ENCODE measurements at places on chromosomes 2 and 18.

DNA sequence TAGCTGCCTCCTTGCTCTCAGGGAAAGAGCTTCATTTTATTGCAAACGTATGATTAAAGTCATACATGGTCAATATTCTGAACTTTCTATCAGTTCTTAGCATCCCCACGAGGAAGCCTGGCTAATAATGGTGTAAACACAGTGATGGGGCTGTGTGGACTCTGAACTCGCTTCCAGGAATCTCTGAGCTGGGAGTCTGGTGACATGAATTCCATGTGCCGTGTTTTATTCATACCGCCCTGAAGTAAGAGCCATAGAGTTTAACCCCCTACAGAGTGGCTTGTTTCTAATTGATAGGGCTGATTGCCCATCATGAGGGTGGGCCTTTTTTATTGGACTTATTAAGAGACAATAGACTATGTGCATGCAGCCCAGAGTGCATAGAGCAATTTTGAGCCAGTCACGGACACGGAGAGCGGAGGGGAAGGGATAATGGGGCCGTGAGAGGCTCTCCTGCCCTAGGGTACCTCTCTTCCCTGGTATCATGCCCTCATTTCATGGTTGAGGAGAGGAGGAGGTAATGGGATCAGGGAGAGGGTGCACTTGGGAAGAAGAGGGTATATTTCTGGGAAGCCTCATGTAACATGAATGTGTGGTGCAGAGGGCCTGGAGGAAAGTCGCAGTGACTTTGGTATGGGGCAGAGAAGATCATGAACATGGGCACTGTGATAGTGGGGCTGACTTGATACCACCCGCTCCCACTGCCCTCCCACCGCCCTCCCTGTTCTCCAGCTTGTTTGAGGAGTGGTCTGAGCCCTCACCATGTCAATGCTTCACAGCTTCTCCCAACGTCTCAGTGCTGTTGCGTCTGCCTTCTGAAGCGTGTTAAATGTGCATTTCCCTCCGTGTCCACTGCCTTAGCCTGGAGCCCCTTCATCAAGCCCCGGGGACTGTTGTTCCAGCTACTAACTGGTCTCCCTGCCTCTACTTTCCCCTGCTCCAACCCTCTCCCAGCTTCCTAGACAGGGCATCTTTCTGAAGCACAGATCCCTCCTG is 73.2 kb downstream of the IL1R2 start:
- DNase-seq = no peak

GRCh38 chr2:1606421-1607235 is 137.7 kb downstream of the PXDN start:
- no peak for DNase-seq

- DNase-seq = no peak
These were observed 433.7 kb upstream of the TNP1 start for GRCh38 chr2:217293607-217294006.

- DNase-seq = no peak
These were observed 18.6 kb downstream of the RASGRP3 start for GRCh38 chr2:33494877-33495641.

DNA sequence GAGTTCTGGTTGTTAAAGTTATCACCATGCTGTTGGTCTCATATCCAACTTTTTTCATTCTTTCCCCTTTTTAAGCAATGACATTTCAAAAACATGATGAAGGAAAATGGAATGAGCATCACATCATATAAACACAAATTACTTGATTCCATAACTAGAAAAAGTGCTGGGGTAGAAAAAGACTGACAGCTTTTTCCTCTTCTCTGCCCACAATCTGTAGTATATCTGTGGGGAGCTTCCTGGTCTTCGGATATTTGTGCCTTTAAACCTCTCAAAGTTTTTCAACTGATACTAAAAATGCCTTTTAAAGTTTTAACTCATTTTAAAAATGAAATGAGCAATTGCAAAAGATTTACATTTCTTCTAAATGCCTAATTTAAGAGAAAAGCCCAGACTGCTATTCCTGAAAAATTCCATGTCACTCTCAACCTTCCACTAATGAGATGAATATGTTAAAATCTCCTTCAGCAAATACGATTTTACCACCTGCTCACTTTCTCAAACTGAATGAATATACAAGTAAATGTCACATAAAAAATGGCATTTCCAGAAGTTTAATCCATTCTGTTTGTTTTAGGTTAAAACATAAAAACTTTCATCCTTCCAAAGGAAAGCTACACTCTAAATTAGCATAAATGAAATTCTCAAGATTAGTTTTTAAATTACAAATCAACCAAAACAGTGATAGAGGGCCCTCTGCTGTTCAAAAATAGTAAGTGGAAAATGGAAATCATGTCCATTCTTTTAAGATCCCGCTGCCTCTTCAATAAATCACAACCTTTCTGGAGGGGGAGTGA is 2.1 kb downstream of the DNAH7 start:
- DNase-seq = peak; percentile 19

DNA sequence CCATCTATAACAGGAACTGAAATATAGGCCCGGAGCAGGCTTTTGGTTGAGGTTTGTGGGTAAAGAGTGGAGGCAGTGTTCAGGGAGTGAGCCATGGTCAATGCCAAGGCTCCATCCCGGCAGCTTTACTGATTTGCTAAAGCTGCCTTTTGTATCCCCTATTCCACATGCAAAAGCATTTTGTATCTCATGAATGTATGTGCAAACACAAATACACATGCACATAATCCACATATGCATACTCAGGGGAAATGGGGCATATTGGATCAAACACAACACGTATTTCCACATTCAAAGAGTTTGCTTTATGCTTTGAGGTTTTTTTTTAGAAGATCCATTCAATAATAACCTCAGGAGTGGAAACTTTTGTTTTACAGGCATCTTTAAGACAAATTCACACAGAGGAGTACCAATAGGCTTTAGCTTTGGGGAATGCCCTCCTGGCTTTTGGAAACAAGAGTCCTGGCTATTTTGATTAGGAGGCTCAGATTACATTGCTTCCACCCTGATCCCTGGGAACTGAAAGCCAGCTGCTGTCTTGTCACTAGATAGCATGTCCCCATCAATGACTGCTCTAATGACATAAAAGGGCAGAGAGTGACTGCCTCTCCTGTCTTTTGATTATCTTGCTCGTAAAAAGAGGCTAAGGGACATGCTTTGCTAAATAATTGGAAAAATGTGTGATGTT is 263.2 kb downstream of the EN1 start:
- DNase-seq = no peak

- DNase-seq = no peak
These were observed 6.4 kb upstream of the TNS1 start for GRCh38 chr2:218009231-218009630.

DNA sequence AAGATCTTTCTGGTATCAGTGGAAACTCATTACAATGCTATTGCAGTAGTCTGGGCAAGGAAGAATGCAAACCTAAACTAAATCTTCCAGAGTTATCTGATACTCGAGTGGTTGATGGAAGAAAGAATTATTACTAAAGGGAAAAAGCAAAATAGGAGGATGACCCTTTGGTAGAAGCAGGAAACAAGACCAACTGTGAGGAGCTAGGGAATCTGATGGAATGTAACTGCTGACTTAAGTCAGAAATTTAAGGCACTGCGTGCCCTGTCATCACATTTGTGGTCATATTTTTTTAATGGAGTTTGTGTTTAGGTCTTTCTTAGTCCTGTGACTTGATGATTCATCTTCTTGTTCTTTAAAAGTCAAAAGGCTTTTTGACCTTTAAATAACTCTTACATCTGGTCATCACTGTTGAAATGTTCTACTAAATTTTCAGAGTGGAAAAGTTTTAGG is 36.5 kb upstream of the ARMC9 start:
- DNase-seq = no peak

GRCh38 chr2:76567478-76567877 is 856.8 kb upstream of the GCFC2 start:
- no peak for DNase-seq

DNA sequence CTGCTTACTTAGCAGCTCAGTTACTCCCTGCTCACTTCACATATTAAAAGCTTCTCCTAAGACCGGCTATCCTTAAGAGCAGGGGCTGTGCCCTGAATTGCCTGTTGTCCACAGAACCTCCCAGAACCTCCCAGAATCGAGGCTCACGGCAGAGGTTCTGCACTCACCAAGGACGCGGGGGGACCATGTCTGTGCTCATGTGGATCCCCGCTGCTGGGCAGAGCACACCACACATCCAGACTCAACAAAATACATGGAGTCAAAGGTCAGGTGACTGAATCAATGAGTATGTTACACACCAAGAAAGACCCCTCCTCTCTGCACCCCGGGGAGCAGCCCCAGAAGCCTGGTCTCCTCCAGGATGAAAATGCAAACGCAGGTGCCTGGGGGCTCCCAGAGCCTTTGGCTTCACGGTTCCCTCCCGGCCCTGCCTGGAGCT is 149.0 kb downstream of the MBP start:
- DNase-seq = no peak

DNA sequence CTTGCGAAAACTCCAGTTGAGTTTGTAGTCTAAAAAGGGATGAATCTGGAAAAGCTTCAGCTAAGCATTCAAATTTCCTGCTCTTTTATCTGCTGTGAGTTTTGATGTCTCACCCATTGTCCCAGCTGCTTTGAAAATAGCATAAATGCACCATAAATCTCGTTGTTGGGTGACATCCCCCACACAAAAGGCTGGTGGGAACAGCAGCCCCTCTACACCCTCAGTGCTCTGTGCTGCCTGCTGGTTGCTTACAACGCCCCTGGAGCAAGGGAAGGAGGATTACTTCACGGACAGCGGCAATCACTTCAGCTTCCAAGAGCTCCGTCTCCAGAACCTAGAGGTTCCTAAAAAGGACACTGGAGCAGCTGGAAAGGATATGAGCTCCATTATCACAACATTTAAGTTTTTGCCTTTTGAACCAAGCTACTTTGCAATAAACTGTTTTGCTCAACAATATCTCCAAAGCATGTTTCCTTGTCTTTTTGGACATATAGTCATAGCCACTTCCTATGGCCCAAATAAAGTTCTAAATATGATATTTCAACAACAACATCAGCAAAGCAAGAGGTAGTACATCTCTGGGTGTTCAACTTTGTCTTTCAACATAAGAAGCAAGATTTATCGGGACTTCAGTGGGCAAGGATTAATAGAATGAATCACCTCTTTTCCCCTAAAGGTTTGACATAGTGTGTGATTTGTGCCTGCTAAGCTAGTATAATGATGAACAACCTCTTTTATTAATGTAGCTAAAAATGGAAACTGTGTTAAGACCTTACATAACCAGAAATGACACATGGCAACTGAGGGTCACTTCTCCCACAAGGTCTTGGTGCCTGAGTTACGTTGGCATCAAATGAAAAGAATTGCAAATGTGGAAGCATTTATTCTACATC is 413.5 kb downstream of the TXNL1 start:
- no peak for DNase-seq

- DNase-seq = no peak
These were observed 71.2 kb upstream of the AFF3 start for GRCh38 chr2:100213595-100213994.

DNA sequence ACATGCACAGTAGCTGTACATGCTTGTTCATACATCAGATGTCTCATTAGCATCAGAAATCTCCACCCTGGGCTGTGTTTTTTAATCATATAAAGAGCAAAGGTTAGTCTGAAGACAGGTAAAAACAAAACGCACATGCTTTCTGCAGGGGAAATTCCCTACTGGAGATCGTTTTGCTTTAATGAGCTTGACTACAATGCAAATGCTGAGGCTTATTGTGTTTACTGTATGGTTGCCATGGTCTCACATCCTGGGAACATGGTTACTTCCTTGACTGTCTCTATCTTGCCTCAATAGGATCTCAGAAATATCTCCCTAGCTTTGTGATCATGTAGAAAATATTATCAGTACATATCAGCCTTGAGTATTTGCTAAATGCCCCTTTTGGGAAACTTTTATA is 336.5 kb upstream of the TFPI start:
- DNase-seq = no peak

DNA sequence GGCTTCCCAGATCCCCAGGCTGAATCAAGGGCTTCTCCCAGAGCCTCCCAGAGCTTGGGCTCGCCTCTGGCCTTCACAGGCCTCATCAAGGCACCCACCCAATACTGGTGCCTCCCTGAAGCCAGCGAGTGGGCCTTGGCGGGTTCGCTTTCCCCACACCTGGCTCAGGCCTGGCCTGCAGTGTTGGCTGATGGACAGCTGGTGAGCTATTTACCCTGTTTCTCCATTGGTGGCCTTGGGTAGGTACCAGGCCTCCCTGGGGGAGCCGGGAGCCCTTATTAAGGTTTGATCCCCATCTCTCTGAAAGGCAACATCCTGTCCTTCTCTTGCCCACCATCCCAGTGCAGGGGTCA is 18.2 kb upstream of the DUSP2 start:
- DNase-seq = no peak

DNA sequence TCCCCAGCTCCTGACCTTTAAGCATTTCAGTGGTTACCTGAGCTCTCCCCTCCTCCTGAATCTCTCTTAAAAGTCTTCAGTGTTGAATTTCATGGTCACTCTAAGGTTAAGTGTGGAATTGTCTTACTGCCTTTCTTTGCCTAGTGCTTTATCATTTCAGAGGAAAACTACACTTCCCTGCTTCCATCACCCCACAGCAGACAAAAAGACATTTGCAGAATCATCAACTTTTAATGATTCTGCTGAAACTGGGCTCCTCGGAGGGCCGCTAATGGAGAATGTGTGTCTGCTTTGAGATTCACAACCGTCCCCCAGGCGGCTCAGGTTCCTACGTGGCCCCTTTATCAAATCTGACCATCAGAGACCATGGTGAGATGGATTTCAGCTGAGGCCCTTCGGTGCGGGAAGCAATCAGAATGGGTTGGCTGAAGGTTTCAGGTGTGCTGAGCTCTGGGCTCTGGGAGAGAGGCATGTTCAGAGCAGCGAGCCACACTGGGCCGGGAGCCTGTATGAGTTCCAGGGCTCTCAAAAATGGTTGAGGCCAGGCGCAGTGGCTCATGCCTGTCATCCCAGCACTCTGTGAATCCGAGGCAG is 41.9 kb upstream of the TBC1D8 start:
- DNase-seq = no peak
